ENCODE measurements at places on chromosomes 12 and 14.
A peak's percentile ranks its signal among the peaks of the same experiment; 100 is the strongest.

GRCh38 chr12:1662761-1663439 is 28.0 kb upstream of the ADIPOR2 start:
- no peak for DNase-seq

GRCh38 chr14:79275292-79275655 is 936.0 kb downstream of the DIO2 start:
- no peak for DNase-seq

GRCh38 chr12:12447236-12447635 is 90.4 kb downstream of the BORCS5 start:
- no peak for DNase-seq

- no peak for DNase-seq
These were observed 29.2 kb downstream of the BBS10 start for GRCh38 chr12:76318773-76319594.

- DNase-seq: peak; percentile 53
These were observed 38.3 kb upstream of the CATSPERB start for GRCh38 chr14:91770185-91770584.

- DNase-seq: no peak
These were observed 19.7 kb upstream of the GPR132 start for GRCh38 chr14:105084741-105085571.

DNA sequence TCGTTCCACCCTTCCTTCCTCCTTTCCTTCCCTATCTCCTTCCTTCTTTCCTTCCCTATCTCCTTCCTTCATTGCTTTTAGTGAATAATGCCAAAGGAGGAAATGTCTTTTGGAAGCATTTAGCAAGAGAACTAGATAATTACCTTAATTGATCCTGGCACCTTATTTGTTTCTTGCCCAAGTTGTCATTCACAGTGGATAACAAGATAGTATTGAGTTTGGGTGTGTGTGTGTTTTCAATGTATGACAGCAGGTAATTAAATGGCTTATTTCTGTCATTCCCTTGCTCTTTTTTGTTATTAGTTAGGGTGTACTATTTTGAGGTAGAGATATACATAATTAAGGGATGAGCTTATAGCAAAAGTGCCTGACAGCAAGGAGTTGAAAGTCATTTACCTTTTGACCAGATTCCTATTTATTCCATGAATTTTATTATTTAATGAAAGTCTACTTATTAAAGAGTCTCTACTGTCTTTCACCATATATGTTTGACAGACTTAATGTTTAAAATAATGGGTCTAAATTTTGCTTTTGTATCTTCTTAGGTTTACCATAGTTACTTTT is 30.2 kb downstream of the EID3 start:
- DNase-seq: no peak

GRCh38 chr14:80135305-80136088 is 75.8 kb downstream of the DIO2 start:
- DNase-seq: no peak

- DNase-seq: peak; percentile 51
These were observed 57.1 kb downstream of the ZDHHC17 start for GRCh38 chr12:76820888-76821482.

GRCh38 chr14:24818058-24818822 is 184.2 kb upstream of the GZMB start:
- DNase-seq: no peak

DNA sequence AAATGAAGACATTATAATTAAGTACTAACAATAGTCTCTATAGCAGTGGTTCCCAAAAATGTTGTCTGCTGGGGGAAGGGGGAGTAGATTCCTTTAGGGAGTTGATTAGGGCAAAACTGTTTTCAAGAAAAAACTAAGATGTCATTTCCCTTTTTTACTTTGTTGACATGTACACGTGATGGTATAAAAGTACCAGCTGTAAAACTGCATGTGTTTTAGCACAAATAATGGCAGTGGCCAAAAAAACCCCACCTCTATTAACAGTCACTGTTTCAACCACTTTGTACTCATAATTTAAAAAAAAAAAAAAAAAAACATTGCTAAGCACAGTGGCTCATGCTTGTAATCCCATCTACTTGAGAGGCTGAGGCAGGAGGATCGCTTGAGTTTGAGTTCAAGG is 61.7 kb downstream of the PPP1R12A start:
- DNase-seq: no peak

GRCh38 chr14:103030741-103031565 is 26.4 kb downstream of the CDC42BPB start:
- no peak for DNase-seq

- DNase-seq: no peak
These were observed 24.3 kb downstream of the RERG start for GRCh38 chr12:15196678-15197505.

DNA sequence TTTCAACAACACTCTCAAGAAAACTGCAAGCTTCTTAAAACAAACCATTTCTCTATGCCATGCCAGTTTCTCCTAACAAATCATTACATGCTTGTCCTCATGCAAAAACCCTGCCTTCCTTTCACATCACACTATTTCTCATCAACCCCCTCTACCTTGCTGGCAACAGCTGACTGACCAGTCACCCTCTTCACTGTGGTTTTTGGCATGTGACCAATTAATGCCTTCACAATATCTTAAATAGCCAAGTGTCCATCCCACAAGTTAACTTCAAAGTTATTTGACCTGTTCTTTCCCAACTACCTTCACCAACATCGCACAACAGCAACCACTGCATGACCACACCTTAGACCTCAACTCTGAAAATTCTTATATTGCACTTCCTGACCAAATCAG is 159.6 kb downstream of the CEP128 start:
- DNase-seq: no peak

DNA sequence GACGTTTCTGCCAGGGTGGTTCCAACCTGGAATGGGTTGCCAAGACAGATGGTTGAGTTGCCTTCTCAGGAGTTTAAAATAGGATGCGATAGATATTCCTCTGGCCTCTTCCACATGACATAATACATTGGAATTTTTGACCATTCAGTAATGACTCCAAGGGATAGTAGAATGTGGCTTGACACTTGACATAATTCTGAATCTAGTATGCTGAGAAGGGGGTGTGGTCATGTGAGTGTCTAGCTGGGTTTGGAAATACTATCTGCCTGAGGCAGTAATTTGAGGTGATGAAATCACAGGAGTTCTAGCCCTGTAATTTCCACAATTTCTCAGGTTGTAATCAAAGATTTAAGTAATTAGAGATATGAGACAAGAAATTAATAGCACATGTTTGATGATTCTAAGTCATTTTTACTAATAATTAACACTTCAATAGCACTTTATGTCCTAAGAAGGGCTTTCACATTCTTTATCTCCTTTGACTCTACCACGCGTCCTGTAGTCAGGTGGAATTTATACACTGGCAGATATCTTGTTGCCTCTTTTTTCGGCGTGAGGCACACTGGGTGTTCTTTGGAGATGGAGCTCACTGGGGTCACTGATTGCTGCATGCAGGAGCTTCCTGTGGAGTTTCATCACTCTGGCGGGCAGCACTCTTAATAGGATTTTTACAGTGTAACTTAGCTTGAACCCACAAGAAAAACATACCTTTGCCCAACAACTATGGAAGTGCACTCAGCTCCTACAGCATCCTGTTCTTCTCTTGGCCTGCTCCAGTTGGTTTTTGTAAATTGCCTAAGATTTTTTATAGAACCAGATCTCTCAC is 3.2 kb upstream of the AMIGO2 start:
- DNase-seq: no peak

DNA sequence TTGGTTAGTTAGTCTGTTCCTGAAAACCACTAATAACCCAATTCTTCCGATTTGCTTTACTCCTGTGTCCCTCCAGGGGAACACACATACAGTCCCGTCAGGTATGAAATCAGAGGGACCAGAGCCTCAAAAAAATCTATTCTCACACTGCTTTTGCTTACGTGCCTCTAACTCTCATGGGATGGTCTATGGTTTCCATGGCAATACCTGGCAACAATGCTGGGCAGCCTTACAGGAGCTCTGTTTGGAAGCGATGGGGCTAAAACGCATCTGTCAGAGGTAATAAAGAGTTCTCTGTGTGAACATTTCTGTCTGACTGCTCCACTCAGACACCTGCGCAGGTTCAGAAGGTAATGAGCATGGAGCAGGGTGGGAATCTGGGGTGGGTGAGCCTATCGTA is 376.2 kb downstream of the GXYLT1 start:
- no peak for DNase-seq

- no peak for DNase-seq
These were observed 32.9 kb downstream of the NIN start for GRCh38 chr14:50798048-50798421.

- DNase-seq: no peak
These were observed 40.6 kb upstream of the EML1 start for GRCh38 chr14:99752486-99753121.

DNA sequence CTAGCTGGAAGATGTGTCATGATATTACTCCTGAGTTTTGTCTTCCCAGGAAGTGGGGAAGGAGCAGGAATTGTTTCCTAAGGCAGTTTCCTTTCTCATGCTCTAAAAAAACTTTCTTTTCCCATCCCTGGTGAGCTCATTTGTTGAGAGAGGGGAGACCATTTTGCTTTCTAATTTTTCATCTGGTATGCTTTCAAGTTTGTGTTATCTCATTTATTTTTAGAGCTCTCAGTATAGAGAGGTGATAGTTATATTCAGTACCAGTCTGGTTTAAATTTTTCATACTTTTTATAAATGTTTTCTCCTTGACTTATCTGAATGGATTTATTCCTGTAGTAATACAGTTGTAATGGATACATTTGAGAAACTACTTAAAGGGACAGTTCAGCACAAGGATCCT is 79.6 kb downstream of the FBXW8 start:
- no peak for DNase-seq

DNA sequence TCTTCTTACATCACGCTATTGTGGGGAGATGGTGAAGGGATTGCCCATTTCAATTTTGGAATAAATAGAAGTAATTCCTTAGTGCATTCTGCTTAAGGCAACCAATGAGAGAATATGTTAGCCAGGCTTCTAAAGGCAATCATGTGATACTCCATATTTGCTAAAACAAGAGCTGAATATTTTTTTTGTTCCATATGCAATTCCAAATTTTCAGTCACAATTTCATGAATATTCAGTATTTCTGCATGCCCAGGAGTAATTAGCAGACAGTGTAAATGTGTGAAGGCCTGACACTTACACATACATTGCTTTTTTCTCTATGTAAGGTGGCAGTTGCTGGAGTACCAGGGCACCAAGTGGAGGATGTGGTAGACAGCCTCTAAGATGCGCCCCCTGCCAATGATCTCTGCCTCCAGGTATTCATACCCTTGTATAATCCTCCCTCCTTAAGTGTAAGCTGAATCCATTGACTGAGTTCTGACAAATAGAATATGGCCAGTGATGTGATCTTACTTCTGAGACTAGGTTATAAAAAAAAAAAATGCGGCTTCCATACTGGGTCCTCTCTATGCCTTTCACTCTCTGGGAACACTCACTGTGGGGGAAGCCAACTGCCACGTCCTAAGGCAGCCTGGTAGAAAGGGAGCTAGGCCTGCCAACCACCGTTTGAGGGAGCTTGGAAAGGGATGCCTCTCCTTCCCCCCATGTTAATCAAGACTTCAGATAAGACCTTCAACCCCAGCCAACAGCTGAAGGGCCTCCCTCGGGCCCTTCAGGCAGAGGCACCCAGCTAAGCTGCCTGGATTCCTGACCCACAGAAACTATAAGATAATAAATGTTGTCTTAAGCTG is 62.7 kb upstream of the PTGR2 start:
- DNase-seq: no peak

Data from T47D (cell line).